GM23248 (cell line): ENCODE measurements at places on chromosomes 1 and 21.
A peak's percentile ranks its signal among the peaks of the same experiment; 100 is the strongest.

DNA sequence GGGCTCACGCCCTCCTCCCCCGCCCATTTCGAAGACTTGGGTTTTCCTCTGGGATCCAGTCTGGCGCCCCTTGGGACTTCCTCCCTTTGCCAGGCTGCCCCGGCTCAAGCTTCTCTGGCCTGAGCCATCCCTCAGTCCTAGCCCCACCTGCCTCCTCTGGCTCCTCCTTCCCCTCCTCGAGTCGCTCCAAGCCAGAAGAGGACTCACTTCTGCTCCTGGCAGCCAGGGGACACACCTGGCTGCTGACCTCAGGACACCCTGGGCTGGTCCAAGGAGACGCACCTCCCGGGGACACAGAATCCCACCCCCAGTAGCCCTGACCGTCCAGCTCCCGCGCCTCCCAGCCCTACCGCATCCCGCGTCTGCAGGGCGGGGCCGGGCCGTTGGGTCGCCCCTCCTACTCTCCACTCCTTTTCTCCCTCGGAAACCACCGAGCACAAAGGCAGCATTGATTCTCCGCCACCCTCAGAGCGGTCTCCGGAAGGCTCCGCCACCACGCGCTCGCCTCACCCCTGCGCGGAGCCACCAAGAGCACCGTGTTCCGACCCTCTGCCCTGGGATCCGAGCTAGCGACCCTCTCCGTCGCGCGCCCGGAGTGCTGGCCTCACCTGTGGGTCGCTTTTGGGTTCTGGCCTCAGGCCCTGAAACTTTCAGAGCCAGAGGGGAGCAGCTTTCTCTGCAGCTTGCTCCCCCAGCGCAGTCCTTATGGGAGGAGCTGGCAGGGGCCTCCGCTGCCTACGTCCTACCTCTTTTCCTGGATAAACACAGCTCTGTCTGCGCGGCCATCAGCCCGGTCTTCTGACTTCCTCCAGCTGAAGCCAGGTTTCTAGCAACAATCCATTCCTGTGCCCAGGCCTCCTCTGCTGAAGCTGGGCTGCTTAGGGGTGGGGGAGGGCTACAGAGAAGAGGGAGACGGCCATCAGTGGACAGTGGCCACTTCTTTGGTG, at the start of gene C2CD4D:
Gene C2CD4D, minus strand, starts transcription at position 364 of the 947 bp plus-strand sequence. CDS start 831 bp downstream, outside the sequence.
- DNase-seq = no peak

- DNase-seq = peak; percentile 89
These were observed 101.5 kb downstream of the CASZ1 start for GRCh38 chr1:10694633-10695627.

GRCh38 chr1:63679076-63679475, 85.9 kb downstream of the PGM1 start:
- DNase-seq = peak; percentile 58

DNA sequence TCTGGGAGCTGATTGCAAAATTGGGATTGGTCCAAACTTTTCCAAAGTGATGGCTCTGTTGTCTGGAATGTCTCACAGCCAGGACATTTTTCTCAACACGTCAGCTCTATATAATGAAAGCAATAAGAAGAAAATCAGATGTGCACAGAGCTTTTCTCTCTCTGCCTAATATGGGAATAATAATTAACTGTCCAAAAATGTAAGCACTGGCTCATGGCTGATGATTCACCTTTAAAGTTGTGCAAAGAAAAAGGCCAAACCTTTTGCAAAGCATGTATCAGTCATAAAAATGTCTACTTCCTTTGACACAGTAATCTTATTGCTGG, 30.4 kb downstream of the ZNF281 start:
- peak; percentile 91 for DNase-seq

GRCh38 chr1:13479171-13479856, 34.5 kb downstream of the LRRC38 start:
- DNase-seq = no peak

DNA sequence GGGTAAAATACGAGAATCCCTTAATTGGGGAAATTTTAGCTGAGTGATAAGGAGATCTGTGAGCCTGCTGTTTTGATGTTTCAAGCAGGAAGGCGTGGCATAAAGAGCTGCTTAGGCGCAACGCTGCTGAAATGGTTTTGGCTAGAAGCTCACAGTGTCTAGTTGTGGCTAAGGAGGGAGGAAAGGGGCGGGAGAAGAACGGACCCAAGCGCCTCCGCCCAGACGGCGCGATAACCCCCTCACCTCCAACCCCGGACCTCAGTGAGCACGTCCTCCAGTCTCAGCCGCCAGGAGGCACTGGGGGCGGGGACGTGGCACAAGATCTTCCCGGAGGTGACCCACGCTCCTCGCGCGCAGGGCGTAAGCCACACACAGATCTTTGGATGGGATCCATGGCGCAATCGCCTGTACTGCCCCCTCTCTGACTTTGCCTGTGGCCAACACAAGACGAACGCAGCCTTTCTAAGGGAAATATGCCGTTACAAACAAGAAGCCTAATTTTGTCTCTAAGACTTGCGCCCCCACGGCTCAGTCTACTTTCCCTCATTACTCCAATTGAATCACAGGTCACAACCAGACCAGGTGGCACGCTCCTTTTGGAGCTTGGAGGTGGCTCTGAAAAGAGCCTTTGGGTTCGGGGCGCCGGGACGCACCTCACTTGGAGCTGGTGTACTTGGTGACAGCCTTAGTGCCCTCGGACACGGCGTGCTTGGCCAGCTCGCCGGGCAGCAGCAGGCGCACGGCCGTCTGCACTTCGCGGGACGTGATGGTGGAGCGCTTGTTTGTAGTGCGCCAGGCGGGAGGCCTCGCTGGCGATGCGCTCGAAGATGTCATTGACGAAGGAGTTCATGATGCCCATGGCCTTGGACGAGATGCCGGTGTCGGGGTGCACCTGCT, 23.4 kb upstream of the RNF187 start:
- DNase-seq = peak; percentile 29

DNA sequence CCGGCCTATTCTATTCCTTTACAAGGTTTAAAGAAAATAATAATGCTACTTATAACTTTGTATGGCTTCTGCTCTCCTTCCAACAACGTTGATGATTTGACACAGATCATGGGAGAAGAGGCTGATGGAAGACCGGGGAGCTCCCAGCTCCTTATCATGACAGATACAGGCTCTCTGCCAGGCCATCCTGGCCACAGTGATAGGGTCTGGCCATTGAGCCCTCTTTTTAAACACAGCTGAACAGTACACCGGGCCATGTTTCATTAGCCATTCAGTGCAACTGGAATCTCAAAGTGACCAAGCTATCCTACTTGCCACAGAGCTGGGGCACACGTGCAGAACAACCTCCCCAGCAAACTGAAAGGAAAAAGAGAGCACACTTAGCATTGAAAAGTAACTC, 34.9 kb downstream of the DNAJC11 start:
- no peak for DNase-seq

- peak; percentile 17 for DNase-seq
These were observed 308.1 kb downstream of the CTH start for GRCh38 chr1:70719154-70719553.

- DNase-seq = no peak
These were observed 8.6 kb downstream of the MACO1 start for GRCh38 chr1:25439287-25439686.

DNA sequence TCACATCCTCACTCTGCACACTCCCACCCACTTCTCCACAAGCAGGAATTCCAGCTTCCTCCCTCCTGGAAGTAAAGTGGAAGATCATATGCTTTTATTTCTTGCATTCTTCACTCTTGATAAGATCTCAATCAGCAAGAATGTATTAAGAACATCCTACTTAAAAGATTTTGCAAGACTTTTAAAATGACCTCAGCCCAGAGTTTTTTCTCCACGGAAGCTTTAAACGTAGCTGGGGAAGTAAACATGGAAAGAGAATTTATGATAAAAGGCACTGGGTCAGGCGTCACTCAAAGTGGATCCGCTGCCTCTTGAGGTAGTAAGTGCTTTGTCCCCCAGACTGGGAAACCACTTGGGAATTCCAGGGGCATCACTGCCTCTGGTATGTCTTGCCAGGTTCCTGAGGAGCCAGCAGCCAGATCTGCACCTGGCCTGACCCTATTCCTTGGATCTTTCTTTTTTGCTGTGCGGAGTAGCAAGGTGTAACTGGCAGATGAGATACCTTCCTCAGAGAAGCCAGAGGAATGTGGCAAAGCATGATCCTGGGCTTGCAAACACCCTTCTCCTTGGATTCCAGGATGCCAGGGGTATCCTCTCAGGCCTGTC, 33.9 kb downstream of the CDK18 start:
- DNase-seq = peak; percentile 49

DNA sequence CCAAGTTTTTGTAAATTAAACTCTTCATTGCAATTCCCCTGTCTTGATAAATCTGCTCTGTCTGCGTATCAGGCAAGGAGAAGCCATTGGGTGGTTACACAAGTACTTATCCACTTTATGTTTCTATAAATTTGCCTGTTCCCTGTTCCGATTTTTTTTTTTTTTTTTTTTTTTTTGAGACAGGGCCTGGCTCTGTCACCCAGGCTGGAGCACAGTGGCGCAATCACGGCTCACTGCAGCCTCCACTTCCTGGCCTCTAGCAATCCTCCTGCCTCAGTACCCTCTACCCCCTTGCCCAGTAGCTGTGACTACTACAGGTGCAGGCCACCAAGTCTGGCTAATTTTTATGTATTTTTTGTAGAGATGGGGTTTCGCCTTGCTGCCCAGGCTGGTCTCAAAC, 11.1 kb upstream of the CSRP1 start:
- DNase-seq = no peak

DNA sequence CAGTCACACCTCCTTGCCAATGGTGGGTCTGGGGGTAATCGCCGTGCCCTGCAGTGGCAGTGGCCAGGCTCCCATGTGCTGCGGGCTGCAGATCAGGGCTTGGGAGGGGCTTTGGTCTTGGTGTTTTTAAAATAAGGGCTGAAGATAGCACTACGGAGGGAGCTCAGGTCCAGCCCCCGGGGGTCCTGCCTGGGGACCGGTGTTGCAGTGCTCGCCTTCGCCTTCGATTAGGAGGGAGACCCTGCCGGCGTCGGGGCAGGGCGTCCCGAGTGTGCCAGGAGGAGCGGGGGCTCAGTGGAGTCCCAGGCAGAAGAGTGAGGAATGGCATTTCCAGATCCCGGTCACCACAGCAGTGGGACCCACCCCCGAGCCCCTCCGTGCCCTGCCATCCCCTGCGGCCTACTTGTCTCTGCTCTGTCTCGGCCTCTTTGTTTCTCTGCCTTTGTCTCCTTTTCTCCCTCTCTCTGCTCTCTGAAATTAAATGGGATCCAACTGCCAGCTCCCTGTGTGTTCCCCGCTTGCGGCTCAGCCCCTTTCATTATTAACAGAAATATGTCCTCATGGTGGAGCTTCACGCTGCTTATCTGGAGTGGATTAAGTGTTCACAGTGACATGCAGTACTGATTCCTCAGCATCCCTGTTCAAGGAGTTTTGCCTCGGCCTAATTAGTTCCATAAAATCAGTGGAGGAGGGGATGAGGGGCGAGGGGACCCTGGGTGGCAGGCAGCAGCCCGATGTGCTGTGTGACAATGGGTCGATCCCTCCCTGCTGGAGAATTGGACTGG, 44.4 kb downstream of the DMRTB1 start:
- no peak for DNase-seq

GRCh38 chr21:44263768-44264167, 2.1 kb upstream of the DNMT3L start:
- DNase-seq = no peak

DNA sequence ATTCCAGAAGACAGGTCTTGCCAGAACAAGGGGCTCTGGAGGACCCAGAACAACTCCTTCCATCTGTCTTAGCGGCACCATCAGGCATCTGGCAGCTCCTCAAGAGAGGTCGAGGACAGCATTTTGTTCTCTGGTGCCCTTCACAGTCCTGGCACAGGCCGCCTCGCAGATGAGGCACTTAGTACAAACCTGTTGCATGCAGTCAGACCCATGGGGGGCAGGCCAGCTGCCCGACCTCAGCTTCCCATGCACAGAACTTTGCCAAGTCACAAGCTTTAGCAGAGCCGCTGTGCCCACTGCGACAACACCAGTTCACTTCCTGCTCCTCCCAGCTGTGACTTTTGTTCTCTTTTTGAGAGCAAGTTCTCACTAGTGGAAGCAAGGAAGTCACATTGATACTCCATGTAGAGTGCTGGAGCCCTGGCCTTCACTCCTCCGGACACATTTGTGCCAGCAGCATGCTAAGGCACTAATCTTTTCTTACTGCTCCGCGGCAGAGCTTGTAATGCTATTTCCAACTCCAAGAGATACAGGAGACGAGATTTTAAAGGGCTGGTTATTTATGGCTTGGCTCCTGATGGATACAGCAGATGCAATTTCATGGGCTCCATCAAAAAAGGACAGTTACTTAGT, 44.6 kb downstream of the HMGB4 start:
- no peak for DNase-seq

DNA sequence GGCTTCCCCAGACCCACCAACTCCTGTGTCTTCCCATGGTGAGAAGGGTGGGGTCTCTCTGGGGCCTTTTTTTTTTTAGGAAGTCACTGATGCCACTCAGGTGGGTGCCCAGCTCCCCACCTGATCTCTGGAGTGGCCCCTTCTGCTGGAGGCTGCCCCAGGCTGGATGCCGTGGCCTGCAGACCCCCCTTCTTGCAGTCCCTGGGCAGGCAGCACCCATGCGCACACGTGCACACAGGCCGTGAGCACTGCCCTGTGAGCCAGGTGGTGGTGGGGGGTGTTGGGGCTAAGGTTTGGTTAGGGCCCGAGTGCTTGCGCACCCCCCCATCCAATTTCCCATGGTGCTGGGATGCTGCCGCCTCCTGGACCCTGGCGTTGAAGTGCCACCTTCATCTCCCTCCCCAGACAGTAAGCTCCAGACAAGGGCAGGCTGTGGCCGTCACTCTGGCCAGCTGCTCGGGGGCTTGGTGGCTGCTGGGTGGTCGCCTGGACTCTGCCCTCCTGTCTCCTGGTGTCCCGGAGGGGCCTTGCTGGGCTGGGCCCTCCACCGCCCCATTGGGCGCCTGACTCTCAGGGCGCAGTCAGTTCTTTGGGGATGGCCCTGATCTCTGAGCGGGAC, 50.6 kb downstream of the SKI start:
- no peak for DNase-seq

DNA sequence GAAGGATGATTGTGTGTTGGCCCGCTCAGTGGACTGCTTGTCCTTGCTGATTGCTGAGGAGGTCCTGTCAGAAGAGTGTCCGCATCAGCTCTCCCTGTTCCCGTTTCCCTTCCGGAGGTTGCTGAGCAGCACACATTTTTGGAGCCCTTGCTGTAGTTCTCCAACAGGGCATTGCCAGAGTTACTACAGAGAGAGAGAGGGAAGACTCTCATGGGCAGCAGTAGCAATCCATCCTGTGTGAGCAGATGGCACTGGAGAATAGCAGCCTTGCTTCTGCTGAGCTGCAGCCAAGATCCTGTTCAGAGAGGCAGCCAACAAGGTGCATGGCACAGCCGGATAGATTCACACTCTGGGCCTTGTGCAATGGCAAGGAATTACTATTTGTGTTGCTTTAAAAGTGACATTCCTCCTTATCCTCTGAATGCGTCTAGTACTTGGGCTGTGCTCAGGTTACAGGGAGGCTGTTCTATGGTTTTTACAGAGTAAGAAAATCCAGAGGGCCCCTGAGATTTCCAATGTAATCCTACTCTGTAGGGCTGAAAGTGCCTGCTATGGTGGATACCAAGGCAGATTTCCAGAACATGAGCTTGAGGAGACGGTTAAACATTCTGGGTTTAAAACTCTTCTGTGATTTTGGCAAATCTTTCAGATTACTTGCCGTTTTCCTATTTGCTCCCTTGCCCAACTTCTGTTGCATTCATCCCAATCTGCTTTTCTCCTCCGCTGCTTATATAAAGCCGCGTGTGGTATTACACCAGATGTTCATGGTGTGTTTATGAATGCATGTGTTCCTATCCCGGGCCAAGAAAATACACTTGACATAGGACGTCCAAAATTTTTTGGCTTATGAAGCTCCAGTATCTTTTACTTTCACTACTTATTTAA, 27.4 kb downstream of the AK4 start:
- DNase-seq = no peak

GRCh38 chr1:76229279-76230005, 154.9 kb downstream of the ST6GALNAC3 start:
- no peak for DNase-seq

- no peak for DNase-seq
These were observed 233.9 kb downstream of the DISC1 start for GRCh38 chr1:231860221-231861088.
